T-helper 9 cell (primary cell): ENCODE measurements at places on chromosomes 5 and 9.

GRCh38 chr5:40605295-40605958, 74.3 kb upstream of the PTGER4 start:
- no peak for DNase-seq

DNA sequence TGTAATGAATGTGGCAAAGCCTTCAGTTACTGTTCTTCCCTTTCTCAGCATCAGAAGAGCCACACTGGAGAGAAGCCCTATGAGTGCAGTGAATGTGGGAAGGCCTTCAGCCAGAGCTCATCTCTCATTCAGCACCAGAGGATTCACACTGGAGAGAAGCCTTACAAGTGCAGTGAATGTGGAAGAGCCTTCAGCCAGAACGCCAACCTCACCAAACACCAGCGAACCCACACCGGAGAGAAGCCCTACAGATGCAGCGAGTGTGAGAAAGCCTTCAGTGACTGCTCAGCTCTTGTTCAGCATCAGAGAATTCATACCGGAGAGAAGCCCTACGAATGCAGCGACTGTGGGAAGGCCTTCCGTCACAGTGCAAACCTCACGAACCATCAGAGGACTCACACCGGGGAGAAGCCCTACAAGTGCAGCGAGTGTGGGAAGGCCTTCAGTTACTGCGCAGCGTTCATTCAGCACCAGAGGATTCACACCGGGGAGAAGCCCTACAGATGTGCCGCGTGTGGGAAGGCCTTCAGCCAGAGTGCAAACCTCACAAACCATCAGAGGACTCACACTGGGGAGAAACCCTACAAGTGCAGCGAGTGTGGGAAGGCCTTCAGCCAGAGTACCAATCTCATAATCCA, 6.8 kb downstream of the RPL12 start:
- no peak for DNase-seq

- DNase-seq: no peak
Measured at GRCh38 chr9:122609804-122610203, 4.7 kb upstream of the OR1Q1 start.

GRCh38 chr5:135482381-135482933, 30.3 kb upstream of the TIFAB start:
- DNase-seq: no peak
